Activated naive CD8-positive, alpha-beta T cell treated with anti-CD3 and anti-CD28 coated beads for 36 hours (primary cell): ENCODE measurements at places on chromosomes 7 and 10. TPM values are rescaled to one million over a fixed set of nuclear protein-coding genes. Genes with fewer than 3 reads are reported as not detected.

Gene SH2B2
- 3.6 TPM for total RNA-seq

Gene C10orf143
- 3.3 TPM for total RNA-seq

Gene ING3
- total RNA-seq, result 27.5 TPM

Gene KCNIP2
- 1.1 TPM for total RNA-seq

Gene SPDYE5
- not detected for total RNA-seq

Gene MYH16
- total RNA-seq, result not detected

Gene DNMBP
- total RNA-seq, result 2.2 TPM

Gene FEZF1
- not detected for total RNA-seq

Gene TRPV6
- total RNA-seq, result not detected

Gene HOXA11
- not detected for total RNA-seq

DNA sequence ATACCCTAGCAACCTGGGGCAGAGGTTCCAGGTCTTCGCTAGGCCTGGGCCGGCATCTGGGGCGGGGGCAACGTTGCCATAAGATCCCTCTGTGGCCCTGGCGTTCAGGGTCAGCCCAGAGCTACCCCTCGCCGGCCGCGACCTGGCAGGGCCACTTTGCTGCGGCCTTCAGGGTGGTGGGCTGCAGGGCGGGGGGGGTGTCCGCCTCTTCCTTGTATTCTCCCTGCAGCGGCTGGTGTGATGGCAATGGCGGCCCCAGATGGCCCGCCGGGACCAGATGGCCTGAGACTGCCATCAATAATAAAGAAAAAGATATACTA lies 539.2 kb upstream of the POT1 start:
- no peak for DNase-seq
- H3K27ac ChIP-seq, result no peak overlapping the region
- H3K4me3 ChIP-seq, result no peak overlapping the region

DNA sequence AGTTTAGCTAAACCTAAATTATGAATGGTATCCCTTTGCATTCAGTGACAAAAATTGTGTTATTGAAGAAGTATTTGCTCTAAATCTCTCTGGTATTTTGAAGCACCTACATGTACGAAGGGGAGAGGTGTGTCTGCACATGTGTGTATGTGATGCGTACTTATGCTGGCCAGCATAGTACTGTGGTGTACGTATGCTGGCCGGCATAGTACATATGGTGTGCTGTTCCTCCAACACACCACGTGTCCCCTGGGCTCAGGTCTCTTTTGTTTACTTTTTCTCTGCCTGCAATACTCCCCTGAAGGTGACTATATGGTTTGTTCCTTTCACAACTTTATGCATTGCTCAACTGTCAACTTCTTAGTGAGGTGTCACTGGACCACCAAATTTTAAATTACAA lies 360.3 kb downstream of the CRPPA start:
- peaks cover 7% of the 10 kb centered on the region for H3K27me3 ChIP-seq
- H3K36me3 ChIP-seq, result no peaks in the 10 kb centered on the region
- no peak overlapping the region for H3K4me3 ChIP-seq

DNA sequence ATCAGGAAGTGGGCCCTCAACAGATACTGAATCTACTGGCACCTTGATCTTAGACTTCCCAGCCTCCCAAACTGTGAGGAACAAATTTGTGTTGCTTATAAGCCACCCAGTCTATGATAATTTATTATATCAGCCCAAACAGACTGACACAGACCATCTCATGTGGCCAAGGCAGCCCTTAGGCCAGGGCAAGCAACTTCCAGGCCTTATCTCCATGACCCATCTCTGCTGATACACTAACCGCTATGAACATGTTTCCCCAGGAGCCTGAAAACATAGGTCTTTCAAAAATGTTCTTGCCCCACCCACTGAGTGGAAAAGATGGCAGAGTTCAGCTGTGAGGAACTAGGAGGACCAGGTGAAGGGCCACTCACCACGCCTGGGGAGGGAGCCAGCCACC lies 3.2 kb upstream of the BLOC1S2 start:
- no peak overlapping the region for H3K27ac ChIP-seq
- no peak overlapping the region for H3K4me3 ChIP-seq
- peaks cover 17% of the 10 kb centered on the region for H3K4me1 ChIP-seq
- peaks cover 5% of the 10 kb centered on the region for H3K27me3 ChIP-seq
- DNase-seq, result no peak
- H3K36me3 ChIP-seq, result peaks cover 12% of the 10 kb centered on the region

GRCh38 chr10:3424111-3424851 lies 251.7 kb upstream of the PITRM1 start:
- H3K4me1 ChIP-seq, result peaks cover 13% of the 10 kb centered on the region
- no peaks in the 10 kb centered on the region for H3K36me3 ChIP-seq
- no peak overlapping the region for H3K27ac ChIP-seq
- no peak for DNase-seq
- H3K27me3 ChIP-seq, result peaks cover 19% of the 10 kb centered on the region

GRCh38 chr7:137670222-137671064 lies 176.3 kb downstream of the DGKI start:
- H3K36me3 ChIP-seq, result no peaks in the 10 kb centered on the region
- peaks cover 16% of the 10 kb centered on the region for H3K27me3 ChIP-seq
- no peaks in the 10 kb centered on the region for H3K4me1 ChIP-seq
- no peak overlapping the region for H3K27ac ChIP-seq
- no peak overlapping the region for H3K4me3 ChIP-seq
- no peak for DNase-seq

DNA sequence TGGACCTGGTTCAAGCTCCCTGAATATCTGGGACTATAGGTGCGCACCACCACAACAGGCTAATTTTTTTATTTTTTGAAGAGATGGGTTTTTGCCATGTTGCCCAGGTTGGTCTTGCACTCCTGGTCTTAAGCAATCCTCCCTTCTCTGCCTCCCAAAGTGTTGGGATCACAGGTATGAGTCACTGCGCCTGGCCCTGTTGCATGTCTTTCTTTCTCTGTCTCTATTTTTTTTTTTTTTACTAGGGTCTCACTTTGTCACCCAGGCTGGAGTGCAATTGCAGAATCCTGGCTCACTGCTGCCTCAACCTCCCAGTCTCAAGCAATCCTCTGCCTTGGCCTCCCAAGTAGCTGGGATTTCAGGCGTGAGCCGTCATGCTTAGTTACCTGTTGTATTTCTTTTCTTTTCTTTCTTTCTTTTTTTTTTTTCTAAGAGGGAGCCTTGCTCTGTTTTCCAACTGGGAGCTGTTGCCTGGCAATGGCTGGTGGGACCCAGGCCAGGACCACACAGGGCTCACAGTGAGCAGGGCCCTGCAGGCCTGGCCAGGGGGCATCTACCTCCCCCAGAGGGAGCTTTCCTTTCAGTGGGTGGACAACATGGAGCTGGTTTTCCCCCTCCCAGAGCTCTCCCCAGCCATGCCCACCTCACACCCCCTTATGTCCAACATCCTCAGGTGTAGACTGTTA lies 6.0 kb downstream of the MYL7 start:
- H3K4me1 ChIP-seq, result no peaks in the 10 kb centered on the region
- H3K36me3 ChIP-seq, result no peaks in the 10 kb centered on the region
- no peak for DNase-seq

GRCh38 chr10:98446151-98446660 lies 529 bp downstream of the HPS1 start:
- peaks cover 42% of the 10 kb centered on the region for H3K4me1 ChIP-seq
- peaks cover 4% of the 10 kb centered on the region for H3K27me3 ChIP-seq
- peak overlapping the region; percentile 90 for H3K4me3 ChIP-seq
- peak; percentile 47 for DNase-seq
- peak overlapping the region; percentile 90 for H3K27ac ChIP-seq

DNA sequence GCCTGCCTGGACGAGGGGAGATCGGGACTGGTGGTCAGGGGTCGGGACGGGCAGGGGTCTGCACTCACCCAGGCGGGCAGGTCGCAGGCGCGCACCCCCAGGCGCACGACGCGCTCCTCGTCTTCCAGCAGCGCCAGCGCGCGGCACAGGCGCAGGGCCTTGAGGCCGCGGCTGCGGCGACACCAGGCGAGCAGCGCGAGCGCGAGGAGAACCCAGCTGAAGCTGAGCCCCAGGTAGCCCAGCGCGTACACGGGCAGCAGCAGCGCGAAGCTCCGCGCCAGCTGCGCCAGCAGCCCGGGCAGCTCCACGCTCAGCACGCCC lies 328 bp downstream of the ESYT2 start:
- peak overlapping the region; percentile 81 for H3K27ac ChIP-seq
- no peaks in the 10 kb centered on the region for H3K27me3 ChIP-seq
- peak; percentile 83 for DNase-seq
- H3K36me3 ChIP-seq, result peaks cover 15% of the 10 kb centered on the region
- peaks cover 30% of the 10 kb centered on the region for H3K4me1 ChIP-seq

- H3K4me1 ChIP-seq, result no peaks in the 10 kb centered on the region
- peaks cover 7% of the 10 kb centered on the region for H3K27me3 ChIP-seq
- H3K36me3 ChIP-seq, result no peaks in the 10 kb centered on the region
- peak; percentile 12 for DNase-seq
- no peak overlapping the region for H3K4me3 ChIP-seq
- no peak overlapping the region for H3K27ac ChIP-seq
Measured at GRCh38 chr10:120824881-120825309, 26.3 kb upstream of the WDR11 start.

DNA sequence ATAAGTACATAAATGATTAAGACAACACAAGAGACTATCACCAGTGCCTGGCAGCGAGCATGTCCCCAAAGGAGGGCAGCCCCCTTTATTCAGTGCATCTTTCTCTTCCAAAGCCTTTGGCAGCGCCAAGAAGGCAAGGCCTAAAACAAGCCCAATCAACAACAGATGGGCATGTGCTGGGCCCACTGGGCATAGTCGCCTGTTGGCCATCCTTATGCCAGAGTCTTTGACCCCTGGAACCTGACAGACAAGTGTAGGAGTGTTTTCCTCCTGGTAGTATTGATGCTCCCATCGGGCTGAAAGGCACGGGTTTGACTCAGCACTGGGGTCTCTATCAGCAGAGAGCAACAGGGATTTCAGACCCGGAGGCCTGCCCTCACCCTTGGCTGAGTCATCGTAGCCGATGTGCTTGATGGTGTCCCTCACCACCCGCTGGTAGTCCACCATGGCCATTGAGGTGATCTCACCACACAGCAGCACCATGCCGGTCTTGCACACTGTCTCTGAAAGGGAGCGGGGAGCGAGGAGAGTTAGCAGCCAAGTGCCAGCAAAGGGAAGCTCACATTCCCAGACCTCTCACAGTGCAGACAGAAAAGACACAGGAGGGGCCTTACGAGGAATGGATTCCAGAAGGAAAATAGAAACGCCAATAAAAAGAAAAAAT lies 5.8 kb downstream of the MAT1A start:
- H3K4me3 ChIP-seq, result no peak overlapping the region
- H3K27me3 ChIP-seq, result no peaks in the 10 kb centered on the region
- no peaks in the 10 kb centered on the region for H3K36me3 ChIP-seq

GRCh38 chr10:133403359-133403758 lies 9.4 kb downstream of the MTG1 start:
- H3K4me3 ChIP-seq, result no peak overlapping the region
- peaks cover 40% of the 10 kb centered on the region for H3K4me1 ChIP-seq
- DNase-seq, result no peak
- H3K27me3 ChIP-seq, result no peaks in the 10 kb centered on the region
- H3K36me3 ChIP-seq, result peaks cover 52% of the 10 kb centered on the region
- no peak overlapping the region for H3K27ac ChIP-seq

- H3K27me3 ChIP-seq, result peaks cover 6% of the 10 kb centered on the region
- H3K36me3 ChIP-seq, result no peaks in the 10 kb centered on the region
- no peak overlapping the region for H3K4me3 ChIP-seq
- DNase-seq, result no peak
Measured at GRCh38 chr7:16492513-16493062, 27.1 kb upstream of the SOSTDC1 start.

DNA sequence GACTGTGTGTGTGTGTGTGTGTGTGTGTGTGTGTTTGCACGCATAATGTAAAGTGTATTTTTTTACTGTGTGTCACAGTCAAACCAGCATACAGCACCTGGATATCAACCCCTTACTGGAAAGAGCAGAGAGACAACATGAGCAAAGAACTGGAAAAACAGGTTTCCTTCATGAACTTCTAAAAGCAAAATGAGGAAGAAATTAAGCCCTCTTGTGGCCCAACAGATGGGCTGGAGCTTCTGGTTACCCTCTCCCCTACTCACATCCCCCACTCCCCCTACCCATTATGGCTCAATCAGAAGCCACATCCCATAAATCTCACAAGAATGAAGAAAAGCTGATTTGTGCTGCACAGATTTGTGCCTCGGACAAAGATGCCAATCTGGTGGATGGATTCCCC lies 36.2 kb downstream of the PDE1C start:
- H3K27ac ChIP-seq, result no peak overlapping the region
- H3K4me3 ChIP-seq, result no peak overlapping the region
- no peaks in the 10 kb centered on the region for H3K27me3 ChIP-seq
- no peaks in the 10 kb centered on the region for H3K4me1 ChIP-seq
- no peaks in the 10 kb centered on the region for H3K36me3 ChIP-seq

- peak overlapping the region; percentile 36 for H3K4me3 ChIP-seq
- no peak for DNase-seq
- H3K27me3 ChIP-seq, result no peaks in the 10 kb centered on the region
- peak overlapping the region; percentile 69 for H3K27ac ChIP-seq
- peaks cover 66% of the 10 kb centered on the region for H3K4me1 ChIP-seq
Measured at GRCh38 chr7:123712619-123713018, 36.2 kb downstream of the WASL start.

GRCh38 chr7:15490291-15490690 lies 71.5 kb downstream of the AGMO start:
- DNase-seq, result no peak
- no peak overlapping the region for H3K27ac ChIP-seq
- no peaks in the 10 kb centered on the region for H3K4me1 ChIP-seq
- no peak overlapping the region for H3K4me3 ChIP-seq
- H3K27me3 ChIP-seq, result no peaks in the 10 kb centered on the region
